ENCODE measurements at places on chromosomes 13 and 19. TPM values are rescaled to one million over a fixed set of nuclear protein-coding genes. Genes with fewer than 3 reads are reported as not detected.

ZNF534 gene
- not detected for total RNA-seq

GAPDHS gene
- not detected for total RNA-seq

C19orf47 gene
- total RNA-seq: 25.3 TPM

ZNF90 gene
- 12.3 TPM for total RNA-seq

HSH2D gene
- total RNA-seq: 70.7 TPM

NRTN gene
- total RNA-seq: not detected

SPTBN4 gene
- total RNA-seq: 0.50 TPM

DMKN gene
- total RNA-seq: not detected

COG3 gene
- total RNA-seq: 20.9 TPM

MLLT1 gene
- total RNA-seq: 46.5 TPM

SIRT6 gene
- total RNA-seq: 31.3 TPM

DNAJB1 gene
- total RNA-seq: 100 TPM

CACNA1A gene
- total RNA-seq: 1.3 TPM

NCAN gene
- total RNA-seq: not detected

IRGC gene
- not detected for total RNA-seq

CBY2 gene
- total RNA-seq: not detected

KDELR1 gene
- total RNA-seq: 81.6 TPM

Data from activated CD4-positive, alpha-beta T cell treated with anti-CD3 and anti-CD28 coated beads, Interleukin-2, amount 10 ng/mL, durations not matched to agents 7 days and 5 days (primary cell).